Stimulated activated CD4-positive, alpha-beta T cell treated with anti-CD3 and anti-CD28 coated beads, TNF-alpha, amount 100 ng/mL, for 48 hours (primary cell): ENCODE measurements at places on chromosomes 3 and 15.

- no peak for DNase-seq
Measured at GRCh38 chr3:169143506-169143905, 520.0 kb downstream of the MECOM start.

- DNase-seq, result no peak
Measured at GRCh38 chr3:8834974-8835373, 65.6 kb upstream of the OXTR start.

DNA sequence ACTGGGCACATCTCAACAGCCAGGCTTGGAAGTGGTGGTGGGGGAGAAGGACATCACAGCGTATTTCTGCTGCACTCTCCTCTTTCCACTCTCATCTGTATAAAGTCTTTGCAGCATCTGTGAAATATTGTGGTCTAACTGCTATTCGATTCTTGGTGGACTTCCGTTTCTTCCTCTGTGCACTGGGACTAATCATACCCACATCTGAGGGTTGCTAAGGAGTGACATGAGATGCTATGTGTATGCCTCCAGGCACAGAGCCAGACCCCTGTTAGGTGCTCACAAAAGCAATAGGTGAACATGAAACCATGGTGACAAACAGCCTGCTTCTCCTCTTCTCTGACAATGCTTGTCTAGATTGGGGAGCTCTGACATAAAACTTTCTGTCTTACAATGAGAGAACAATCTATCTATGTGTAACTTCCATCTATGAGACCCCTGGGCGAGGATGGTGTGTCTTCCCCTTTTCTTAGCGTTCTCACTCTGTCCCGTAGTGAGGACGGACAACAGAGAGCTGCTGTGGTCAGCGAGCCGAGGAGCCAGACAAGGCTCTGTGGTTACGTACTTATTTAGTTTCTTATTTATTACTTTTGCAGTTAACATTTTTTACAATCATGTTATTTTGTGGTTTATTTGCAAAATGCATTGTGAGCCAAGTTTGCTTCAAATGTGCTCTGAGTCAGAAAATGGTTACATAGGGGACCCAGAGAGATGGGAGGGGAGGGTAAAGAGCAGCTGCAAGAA lies 196.7 kb upstream of the TPRG1 start:
- no peak for DNase-seq

GRCh38 chr3:8768364-8769087 lies 887 bp downstream of the OXTR start:
- DNase-seq, result no peak

- no peak for DNase-seq
Measured at GRCh38 chr3:86830566-86830965, 160.4 kb downstream of the VGLL3 start.

GRCh38 chr3:145854499-145854898 lies 306.5 kb downstream of the PLOD2 start:
- no peak for DNase-seq

- DNase-seq, result no peak
Measured at GRCh38 chr3:53570709-53571108, 76.3 kb downstream of the CACNA1D start.

DNA sequence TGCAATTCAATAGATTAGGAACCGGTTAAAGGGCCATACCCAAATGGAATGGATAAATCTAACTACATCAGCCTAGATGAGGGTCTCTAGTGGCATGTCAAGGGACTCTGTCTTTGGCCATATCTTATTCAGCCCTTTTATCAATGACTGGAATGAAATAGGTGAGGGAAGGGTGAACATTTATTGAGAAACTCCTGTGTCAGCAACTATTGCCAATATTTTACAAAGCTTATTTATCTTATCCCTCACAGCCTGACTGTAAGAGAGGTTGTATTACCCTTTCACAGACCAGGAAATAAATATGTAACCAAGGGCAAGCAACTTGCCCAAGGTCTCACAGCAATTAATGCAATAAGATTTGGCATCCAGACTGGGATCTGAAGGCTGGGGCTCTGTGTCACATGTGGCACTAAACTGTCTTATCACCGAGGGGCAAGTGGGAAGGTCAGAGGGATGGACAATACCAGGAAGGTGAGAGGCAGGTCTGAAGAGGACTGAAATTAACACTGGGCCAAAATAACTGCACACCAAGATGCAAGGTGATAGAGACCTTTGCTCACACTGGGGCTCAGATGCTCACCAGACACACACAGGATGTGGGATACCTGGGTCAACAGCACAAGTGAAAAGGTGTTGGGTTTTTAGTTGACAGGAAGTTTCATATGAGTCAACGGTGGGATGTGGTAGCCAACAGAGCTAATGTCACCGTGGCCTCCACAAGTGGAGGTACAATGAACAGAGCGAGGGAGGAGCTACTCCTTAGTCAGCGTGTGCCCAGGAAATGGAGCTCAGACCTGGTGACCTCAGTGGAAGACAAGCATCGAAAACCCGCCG lies 261.3 kb downstream of the RPLP1 start:
- DNase-seq, result peak; percentile 48

DNA sequence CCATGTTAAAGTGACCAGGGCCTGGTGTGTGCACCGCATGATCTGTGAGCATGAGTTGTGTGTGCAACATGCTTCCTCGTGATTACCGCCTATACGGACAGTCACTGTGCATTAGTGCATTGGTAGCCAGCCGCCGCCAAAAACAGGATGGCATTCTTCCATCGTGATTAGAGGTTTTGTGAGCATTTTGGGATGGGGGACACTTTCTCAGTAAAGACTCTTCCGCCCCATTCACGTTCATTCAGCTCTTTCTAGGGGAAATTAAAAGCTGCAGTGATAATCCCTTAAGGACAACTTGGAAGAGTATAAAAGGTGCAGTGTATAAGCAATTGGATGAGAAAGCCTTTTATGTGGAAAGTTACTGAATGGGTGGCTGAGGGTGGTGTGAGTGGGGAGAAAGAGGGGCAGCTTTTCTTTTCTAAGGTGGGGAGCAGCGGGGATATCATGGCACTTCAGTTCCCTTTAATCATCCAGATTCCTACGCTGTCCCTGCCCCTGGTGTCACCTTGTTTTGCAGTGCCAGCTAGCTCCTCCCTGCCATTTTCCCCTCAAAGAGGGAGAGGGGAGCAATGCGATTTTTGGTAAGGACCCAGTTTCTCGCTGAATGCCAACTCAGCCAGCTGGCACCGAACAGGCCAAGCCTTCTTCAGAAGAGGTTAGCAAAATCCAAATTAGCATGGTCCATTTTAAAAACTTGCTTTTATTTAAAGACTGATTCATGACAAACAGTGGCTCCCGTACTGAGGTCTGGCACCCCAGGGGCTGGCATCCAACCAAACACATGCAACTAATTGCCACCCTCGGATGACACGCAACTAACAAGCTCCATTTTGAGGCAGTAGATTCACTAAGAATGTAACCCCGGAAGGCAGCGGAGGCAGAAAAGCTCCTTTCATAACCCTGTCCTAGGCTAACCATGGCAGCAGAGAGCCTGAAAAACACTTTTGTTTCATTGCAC lies 447.8 kb downstream of the FHIT start:
- no peak for DNase-seq

DNA sequence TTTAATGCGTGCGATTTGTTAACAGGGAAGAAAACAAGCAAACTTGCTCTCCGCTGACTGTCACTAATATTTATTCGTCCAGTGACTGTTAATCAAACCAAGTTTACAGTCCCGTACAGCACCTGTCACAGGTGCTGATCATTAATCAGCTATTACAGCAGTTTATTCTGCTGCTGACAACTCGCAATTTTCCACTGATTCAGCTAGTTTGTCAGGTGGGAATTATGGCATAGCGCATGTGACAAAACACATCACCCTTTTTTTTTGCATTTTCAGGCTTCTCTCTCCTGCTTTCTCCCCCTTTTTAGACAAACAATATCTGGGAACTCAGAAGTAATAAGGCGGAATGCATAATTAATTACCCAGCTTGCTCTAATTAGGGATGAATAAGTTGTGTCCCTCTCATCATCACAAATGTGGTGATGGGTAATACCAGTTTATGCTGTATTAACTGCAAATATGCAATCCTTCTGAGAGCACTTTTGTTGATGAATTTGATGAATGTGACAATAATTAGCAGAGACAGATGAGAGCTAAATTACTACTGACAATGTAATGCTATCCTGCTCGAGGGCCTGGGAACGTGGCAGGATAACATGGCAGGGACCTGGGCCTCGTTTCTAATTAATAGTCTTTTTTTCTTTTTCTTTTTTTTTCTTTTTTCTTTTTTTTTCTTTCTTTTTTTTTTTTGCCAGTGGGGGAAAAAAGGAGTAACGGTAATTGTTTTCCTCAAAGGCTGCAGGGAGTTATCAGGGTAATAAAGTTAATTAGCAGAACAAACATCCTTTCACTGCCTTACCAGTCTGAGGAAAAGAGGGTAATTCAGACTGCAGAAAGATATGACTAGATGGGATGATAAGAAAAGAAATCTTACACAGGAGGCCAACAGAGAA lies 150.3 kb upstream of the SOX2 start:
- DNase-seq, result no peak

GRCh38 chr15:43893956-43894355 lies 67.2 kb downstream of the WDR76 start:
- DNase-seq, result no peak

GRCh38 chr15:69576035-69576526 lies 123.5 kb downstream of the RPLP1 start:
- peak; percentile 59 for DNase-seq

DNA sequence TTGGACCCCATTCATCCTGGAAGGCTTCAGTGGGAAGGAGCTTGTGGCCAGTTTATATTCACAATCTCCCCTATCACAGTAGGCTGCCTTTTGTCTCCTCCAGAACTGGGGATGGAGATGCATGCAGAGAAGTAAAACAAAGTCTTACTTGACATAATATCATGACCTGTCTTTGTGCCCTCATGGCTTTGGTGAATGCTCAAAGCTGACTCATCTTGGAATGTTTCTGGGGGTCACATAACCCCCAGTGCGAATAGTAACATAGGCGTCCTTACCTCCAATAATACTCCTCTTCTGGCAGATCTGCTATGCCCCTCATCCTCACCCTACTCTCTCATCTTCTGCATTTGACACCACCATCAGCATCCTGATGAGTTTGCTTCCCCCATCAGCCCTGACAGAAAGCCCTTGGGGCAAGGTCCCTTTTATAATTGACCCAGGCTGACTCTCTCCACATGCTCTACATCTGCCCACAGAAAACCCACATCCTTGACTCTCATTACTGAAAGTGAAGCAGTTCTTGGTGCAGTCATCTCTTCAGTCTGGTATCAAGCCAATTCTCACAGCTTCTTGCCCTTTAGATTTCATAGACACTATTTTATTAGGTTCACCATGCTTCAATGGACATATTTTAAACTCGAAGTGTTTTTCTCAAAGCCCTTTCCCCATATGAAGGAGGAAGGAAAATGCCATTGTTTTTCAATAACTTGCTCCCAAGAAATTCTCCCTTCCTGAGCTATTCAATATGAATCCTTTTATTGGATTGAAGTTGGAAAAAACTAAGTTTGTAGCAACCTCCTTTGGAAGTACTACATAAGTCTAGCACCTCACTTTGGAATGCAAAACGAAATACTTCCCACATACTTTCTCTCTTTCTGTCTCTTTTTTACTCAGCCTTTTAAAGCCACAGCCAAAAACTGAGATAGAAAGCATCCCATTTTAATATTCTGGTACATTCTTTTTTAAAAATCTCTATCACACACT lies 36.6 kb downstream of the OSTN start:
- no peak for DNase-seq

- DNase-seq, result peak; percentile 34
Measured at GRCh38 chr15:39624806-39625205, 43.9 kb downstream of the THBS1 start.

DNA sequence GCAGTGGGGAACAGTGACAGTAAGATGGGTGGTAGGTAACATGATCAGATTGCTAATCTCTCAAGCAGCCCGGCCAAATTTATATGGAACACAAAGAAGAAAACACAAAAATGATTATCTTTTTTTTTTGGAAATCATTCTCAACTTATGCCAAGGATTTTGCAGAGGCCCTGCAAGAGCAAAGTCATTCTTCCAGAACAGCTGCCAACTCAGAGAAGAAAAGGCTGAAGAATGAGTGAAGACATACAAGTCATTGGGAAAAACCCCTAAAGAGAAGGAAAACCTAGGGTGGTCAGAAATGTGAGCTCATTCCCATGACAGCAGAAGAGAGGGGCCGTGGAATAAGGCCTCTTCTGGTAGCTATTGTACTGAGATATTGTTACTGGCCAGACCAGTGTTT lies 246.7 kb downstream of the SHOX2 start:
- no peak for DNase-seq

GRCh38 chr3:157201648-157202278 lies 41.8 kb upstream of the CCNL1 start:
- DNase-seq, result no peak

DNA sequence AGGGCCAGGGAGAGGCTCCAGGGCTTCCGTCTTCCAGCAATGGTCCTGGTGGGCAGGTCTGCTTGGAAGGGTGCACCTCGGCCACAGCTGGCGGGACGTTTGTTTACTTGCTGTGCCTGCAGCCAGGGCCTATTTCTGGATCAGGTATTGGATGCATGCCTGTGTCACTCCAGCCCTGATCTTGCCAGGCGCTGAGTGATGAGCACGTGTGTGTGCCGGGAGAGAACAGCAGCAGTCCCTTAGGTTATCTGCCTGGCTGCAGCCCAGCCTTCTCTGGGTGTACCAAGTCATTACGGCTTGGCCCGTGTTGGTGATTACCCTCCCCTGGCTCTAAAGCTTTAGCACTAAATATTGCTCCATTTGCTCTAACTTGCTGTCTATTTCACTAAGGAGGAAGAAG lies 14.9 kb downstream of the CCDC32 start:
- no peak for DNase-seq

- DNase-seq, result no peak
Measured at GRCh38 chr3:120410116-120410515, 40.7 kb downstream of the FSTL1 start.

GRCh38 chr15:40789119-40789518 lies 17.8 kb upstream of the ZFYVE19 start:
- no peak for DNase-seq

DNA sequence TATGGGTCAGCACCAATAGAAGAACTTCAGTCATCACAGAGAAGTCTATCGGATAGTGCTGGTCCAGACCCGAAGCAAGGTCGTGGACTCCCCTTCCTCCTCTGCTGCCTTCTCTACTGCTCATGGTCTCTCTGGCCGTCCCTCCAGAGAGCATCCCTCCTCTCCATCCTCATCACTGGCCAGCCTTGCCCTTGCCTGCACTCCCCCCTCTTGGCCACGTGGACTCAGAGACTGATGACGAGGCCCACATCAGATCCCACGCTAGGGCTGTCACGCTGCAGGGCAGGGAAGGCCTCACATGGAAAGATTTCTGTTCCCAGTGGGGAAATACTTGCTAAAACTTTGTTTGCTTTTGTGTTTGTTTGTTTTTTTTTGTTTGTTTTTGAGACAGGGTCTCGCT lies 35.3 kb downstream of the IGDCC3 start:
- DNase-seq, result no peak
